Renal cortical epithelial cell (primary cell): ENCODE measurements at places on chromosomes 6 and 20.

- DNase-seq: no peak
These were observed 35.3 kb downstream of the NOL4L start for GRCh38 chr20:32549842-32550241.

DNA sequence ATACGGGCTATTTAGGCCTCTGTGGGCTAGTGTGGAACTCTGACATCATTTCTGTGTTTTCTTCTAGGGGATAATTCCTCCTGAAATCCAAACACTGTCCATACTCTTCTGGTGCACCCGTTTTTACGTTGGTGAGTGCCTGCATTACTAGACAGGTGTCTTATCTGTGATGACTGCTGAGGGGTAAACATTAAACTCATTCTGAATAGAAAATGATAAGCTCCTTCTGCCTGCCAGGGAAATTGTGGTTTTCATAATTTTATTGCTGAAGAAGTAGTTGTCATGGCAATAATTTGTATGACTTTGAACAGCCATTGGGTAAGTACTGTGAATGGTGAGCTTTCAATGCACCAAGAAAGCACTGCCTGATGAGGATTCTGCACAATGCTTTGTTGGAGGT is 705.6 kb downstream of the UTRN start:
- DNase-seq: no peak

GRCh38 chr6:40668203-40668602 is 81.0 kb upstream of the LRFN2 start:
- no peak for DNase-seq

DNA sequence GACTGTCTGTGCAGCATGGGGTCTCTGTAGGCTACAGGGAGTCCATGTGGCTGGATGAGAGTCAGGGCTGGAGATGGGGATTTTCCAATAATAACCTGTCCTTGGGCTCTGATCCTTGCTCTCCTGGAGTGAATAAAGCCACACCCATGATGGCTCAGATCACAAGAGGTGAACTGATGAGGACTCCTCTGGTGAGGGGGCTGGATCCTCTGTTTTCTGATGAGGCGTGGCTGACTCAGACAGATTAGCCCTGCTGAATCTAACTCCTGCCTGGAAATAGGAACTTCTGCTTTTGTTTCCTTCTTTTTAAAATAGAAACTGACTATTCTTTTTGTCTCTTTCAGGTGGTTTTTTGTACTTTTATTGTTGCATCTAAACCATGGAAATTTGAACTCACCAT is 27.0 kb downstream of the CST9L start:
- DNase-seq: no peak

DNA sequence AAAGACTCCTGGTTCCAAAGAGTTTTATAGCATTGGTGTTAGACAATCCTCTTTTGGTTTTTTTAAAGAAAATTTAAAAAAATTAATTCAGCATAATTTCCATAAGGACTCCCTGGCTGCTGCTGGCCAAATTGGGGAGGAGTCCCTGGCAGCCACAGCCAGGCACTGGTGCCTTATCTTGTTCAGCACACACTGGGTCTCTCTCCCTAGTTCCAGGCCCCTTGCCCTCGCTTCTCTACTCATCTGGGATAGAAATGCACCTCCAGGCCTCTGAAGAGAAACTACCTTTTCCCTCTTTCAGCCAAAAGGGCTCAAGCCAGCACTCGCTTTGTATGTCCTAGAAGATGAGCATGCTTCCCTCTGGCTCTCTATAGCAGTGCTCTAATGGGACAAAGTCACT is 13.4 kb upstream of the MAPK13 start:
- DNase-seq: no peak

DNA sequence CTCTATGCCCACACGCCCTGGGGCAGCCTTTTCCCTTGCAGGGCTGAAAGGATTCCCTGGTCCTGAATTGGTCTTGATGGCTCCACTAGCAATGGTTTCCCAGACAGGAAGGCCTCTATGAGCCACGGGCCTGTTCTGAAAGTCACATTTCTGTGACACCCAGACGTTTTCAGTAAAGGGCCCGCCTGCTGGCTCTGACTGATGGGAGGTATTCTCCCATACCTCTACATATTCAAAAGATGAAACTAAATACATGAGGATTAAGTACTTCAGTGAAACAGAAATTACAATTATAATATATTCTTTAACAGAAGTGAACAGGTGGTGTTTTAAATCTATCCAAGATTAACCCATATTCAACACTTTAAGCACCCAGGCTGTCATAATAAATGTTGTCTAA is 629.8 kb downstream of the CDH26 start:
- no peak for DNase-seq

- DNase-seq: no peak
These were observed 40.1 kb upstream of the TMEM181 start for GRCh38 chr6:158519761-158520160.

DNA sequence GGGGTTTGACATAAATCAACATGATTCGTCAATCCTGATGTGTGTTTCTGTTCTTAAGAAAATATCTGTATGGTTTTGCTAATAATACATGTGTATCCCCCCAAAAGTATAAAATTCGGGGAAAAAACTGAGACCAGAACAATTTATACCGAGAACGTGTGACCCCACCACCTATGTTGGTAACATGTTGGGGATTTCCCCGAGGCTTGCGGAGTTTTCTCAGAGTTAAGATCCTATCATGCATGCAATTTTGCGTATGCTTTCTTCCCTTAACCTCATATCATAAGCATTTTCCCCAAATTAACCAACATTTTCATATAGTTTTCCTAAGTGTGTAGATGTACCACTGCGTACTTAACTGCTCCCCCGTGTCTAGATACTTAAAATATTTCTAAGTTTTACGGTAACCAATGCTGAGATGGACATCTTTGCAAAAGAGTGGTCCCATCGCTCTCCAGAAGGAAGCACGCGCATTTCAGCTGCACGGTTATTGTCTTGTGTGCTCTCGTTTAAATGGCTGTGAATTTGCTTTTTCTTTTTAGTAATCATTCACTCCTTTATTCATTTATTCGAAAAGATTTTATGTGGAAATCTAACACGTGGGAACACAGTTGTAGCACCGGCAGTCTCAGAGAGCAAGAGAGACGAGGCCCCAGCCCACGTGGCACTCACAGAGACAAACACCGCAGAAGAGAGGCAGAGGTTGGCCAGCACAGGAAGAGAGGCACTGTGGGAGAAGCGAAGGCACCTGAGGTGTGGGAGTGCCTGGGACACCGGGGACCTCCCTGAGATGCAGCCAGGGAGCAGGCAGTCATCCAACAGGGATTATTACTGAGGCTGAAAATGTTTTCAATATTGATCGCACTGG is 13.2 kb upstream of the IRF4 start:
- no peak for DNase-seq

DNA sequence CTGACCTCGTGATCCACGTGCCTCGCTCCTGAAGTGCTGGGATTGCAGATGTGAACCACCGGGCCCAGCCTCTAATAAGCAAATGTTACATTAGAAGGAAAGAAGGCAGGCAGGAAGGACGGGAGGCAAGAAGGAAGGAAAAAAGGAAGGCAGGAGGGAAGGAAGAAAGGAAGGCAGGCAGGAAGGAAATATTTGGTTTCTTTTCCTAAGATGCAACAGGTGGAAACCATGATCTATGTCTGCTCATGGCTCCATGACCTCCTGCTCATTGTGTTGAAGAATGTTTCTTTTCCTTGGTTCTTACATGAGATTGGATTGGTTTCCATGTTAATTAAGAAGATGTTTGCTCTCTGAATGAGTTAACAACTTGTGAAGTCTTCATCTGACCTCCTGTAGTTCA is 91.8 kb upstream of the SNX9 start:
- DNase-seq: no peak

- DNase-seq: no peak
These were observed 84.9 kb upstream of the SIM1 start for GRCh38 chr6:100549406-100550167.

DNA sequence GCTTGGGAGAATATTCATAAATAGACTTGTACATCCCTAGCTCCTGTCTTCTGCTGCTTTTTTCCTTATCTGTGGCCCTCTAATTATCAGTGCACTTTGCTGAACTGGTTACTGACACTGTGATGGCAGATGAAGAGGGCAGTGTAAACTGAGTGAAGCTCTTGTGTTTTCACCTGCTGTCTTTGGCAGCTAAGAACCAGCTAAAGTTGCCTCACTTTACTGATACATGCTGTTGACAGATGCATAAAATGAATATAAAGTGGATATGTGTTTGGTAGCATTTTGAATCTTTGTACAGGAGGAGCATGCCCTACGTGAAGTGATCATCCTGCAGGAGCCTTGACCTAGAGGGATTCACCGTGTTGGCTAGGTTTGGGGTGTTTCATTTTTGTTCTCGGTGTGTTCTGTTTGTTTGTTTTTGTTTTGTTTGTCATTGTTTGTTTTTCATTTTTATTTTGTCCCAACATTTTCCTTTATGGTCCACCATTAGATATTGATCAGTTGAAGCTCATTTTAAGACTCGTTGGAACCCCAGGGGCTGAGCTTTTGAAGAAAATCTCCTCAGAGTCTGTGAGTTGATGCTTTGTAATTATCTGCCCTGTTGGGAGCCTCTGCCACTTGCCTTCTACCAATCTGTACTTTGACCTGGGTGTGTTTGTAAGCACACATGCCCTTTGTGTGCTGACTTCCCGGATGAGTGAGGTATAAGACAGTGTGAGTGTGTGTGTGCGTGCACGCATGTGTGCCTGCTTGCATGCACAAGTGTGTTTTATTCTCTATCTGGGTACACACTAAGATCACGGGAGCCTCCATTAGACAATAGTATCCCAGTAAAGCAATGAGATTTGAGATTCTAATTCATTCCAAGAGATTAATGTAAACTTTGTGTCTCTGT is 34.6 kb upstream of the MAPK13 start:
- DNase-seq: no peak

DNA sequence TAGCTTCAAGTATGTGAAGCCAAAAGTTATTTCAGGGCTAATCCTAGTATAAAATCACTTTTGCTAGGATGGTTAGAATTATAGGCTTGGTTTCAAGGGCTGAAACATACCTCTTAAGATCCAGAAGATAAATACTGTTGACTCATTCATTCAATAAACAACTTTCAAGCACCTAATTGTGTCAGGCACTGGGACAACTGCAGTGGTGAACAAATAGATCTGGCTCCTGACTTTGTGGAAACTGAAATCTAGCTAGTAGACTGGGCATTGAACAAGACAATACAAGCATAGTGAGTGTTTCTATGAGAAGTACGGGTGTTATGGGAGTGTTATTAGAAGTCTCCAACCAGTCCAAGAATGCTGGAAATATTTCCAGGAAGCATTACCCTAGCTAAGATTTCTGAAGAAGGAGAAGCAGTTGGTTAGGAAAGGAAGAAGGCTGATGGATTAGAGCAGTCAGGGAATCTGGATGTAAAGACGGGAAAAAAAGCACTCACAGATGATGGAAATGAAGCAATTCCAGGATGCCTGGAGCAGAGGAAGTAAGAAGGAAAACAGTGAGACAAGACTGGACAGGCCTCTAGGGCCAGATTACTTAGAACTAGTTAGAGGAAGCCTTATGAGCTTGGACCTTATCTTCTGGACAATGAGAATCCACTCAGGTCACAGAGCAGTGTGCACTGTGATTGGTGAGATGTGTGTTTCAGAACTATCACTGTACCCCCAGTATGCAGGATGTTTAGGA is 132.6 kb upstream of the RAB32 start:
- DNase-seq: peak; percentile 13

- DNase-seq: no peak
These were observed 16.0 kb upstream of the PI16 start for GRCh38 chr6:36938536-36938935.

GRCh38 chr20:37777012-37777950 is 83.5 kb downstream of the CTNNBL1 start:
- no peak for DNase-seq

- DNase-seq: peak; percentile 85
These were observed 19.5 kb upstream of the SLC22A7 start for GRCh38 chr6:43278524-43279078.

DNA sequence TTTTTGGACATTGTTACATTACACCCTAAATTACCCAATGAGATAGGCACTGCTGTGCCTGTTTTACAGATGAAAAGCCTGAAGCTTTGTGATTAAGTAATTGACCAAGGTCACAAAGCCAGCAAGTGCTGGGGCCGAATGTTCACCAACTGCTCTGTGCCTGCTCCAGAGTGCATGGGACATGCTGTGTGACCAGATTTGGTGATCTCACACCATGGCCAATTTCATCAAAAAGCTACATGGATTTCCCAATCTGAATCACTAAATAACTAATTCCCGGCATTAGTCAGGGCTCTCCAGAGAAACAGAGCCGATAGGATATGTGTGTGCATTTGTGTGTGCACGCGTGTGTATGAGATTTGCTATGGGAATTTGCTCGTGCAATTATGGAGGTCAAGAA is 228.3 kb upstream of the ECI2 start:
- no peak for DNase-seq

DNA sequence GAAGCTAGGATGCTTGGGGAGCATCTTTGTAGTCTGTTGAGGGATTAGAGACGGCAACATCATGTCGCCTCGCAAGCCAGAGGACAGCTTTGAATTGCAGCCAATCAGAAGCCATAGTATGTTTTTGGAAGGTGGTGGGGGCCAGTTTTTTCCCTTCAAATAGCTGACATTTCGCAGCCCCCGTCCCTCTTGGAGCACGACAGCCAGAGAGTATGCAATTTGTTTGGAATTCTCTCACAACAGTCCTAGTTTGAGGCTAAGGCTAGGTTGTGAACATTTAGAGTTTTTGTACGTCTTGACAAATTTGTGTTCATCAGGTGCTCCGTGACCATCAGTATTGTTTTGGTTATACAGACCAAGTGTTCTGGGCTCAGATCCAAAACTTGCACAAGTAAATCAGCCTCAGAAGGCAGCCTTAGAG is 83.3 kb downstream of the PLCB1 start:
- DNase-seq: peak; percentile 54

DNA sequence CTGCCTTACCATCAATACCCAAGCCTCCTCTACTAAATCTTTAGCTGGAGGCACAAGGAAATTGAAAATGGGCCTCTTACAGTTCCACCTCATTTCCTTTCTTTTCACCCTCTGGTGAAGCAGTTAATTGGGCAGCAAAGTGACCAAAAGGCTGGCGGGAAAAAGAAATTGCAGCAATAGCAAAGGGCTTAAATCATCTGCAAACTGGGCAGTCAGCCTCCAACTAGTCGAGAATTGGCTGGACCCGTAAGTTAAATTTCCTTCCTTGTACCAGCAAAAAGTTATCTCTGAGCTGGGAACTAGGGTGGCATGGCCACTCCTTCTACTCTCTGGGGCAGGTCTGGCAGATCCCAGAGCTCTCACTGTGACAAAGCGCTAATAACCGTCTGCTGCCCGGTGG is 33.5 kb downstream of the GHRH start:
- DNase-seq: peak; percentile 15

- no peak for DNase-seq
These were observed 17.7 kb upstream of the BCLAF1 start for GRCh38 chr6:136307351-136307750.

DNA sequence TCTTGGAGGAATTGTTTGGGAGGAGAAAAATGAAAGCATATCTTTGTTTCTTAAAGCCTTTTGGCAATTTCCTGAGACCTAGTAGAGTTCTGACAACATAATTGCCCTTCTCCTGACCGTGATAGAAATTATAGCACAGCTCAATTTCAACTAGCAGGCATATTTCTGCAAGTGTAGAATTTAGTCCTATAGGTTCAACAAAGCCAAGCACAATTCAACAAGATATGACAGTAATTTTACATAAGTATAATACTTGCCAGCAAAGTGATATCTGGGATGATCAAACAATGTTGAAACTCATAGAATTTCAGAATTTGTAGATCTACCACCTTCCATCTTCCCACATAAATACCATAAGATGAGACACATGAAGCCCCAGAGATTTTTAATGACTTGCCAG is 73.1 kb downstream of the SPTLC3 start:
- no peak for DNase-seq

- no peak for DNase-seq
These were observed 248.2 kb downstream of the KHDC1L start for GRCh38 chr6:72977114-72977513.

GRCh38 chr6:21708320-21708580 is 114.7 kb downstream of the SOX4 start:
- DNase-seq: no peak
